SIG-M5 (cell line): ENCODE measurements at places on chromosomes 7 and 10.

DNA sequence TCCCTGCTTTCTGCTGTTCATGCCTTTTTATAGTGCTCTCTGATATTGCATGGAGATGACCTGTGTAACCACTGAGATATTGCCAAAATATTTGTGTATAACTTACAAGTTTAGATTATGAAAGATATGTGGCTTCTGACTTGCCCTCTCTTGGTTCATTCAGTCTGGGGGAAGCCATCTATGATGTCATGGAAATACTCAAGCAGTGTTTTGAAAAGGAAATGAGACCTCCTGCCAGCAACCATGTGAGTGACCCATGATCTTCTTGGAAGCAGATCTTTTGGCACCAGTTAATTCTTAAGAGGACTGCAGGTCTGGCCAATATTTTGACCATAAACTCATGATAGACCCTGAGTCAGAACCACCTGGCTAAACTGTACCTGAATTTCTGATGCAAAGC, 183.0 kb downstream of the THSD7A start:
- no peak for DNase-seq

DNA sequence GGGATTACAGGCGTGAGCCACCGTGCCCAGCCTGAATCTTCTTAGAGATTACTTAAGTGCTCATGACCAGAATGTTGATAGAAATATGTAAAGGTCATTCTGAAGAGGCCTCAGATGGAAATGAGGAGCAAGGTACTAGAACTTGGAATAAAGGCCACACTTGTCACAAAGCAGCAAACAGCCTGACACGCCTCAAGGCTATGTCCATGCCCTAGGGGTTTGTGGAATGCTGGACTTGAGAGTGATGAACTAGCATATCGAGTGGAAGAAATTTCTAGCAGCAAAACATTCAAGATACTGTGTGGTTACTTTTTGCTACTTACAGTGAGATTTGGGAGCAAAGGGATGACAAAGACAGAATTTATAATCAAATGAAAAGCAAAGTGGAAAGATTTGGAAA, 39.0 kb downstream of the ZNF438 start:
- DNase-seq, result no peak

DNA sequence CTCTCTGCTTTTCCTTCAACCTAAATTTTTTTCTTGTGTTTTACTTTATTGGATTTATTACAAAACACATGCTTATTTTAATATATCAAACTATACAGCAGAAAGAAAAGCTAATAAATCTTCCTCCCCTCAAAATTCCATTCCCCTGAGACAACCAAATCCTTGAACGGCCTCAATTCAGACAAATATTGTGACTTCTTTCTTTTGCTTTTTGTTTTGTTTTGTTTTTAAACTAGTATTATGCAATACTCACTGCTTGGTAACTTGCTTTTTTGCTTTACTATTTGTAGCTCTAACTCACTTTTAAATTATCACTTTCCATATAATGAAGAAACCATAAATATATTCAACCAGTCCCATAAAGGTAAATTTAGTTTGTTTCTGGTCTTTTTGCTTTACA, 59.4 kb upstream of the CDK1 start:
- no peak for DNase-seq

GRCh38 chr10:60872451-60872850, 71.5 kb downstream of the RHOBTB1 start:
- no peak for DNase-seq

GRCh38 chr7:6032167-6032566, 991 bp downstream of the ANKRD61 start:
- no peak for DNase-seq

GRCh38 chr10:3528823-3529403, 256.1 kb downstream of the KLF6 start:
- DNase-seq, result no peak
